ENCODE measurements at places on chromosomes 11 and 22. TPM values are rescaled to one million over a fixed set of nuclear protein-coding genes. Genes with fewer than 3 reads are reported as not detected.
A peak's percentile ranks its signal among the peaks of the same experiment; 100 is the strongest.

GRCh38 chr11:69797156-69797555 is 22.0 kb upstream of the FGF4 start:
- DNase-seq = no peak
- H3K4me1 ChIP-seq = no peaks in the 10 kb centered on the region
- H3K36me3 ChIP-seq = no peaks in the 10 kb centered on the region
- no peak overlapping the region for H3K4me3 ChIP-seq
- H3K27ac ChIP-seq = no peak overlapping the region

DNA sequence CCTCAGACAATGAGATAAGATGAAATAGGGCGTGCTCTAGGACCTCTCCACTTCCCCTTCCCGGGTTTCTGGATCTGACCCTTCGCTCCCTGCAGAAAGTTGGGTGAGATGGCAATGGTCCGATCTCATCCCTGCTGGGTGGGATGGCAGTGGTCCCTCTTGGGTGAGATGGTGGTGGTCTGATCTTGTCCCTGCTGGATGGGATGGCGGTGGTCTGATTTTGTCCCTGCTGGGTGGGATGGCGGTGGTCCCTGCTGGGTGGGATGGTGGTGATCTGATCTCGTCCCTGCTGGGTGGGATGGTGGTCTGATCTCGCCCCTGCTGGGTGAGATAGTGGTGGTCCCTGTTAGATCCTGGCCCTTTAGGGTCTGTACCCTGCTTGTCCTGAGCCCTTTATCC is 21.3 kb downstream of the ST14 start:
- no peaks in the 10 kb centered on the region for H3K27me3 ChIP-seq
- H3K36me3 ChIP-seq = no peaks in the 10 kb centered on the region
- H3K4me1 ChIP-seq = no peaks in the 10 kb centered on the region
- H3K27ac ChIP-seq = no peak overlapping the region

DNA sequence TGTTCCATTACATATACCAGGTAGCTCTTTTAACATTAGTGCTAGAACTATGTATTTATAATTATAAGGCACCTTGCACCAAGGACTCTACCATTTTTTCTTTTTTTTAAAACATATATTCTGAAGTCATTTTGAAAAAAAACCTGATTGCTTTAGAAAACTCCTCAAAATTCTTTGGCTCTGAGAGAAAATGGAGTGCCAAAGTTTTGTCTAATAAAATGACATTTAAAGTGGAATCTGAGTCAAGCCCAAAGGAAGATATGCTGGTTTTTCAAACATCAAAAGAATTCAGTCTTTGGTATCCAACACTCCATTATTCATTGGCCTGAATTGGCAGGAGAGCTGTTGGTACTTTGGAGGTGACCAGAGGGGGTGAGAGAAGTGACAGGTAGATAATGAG is 116.5 kb downstream of the ME3 start:
- H3K27ac ChIP-seq = no peak overlapping the region
- H3K27me3 ChIP-seq = no peaks in the 10 kb centered on the region
- no peaks in the 10 kb centered on the region for H3K36me3 ChIP-seq
- DNase-seq = no peak
- peaks cover 12% of the 10 kb centered on the region for H3K4me1 ChIP-seq

DNA sequence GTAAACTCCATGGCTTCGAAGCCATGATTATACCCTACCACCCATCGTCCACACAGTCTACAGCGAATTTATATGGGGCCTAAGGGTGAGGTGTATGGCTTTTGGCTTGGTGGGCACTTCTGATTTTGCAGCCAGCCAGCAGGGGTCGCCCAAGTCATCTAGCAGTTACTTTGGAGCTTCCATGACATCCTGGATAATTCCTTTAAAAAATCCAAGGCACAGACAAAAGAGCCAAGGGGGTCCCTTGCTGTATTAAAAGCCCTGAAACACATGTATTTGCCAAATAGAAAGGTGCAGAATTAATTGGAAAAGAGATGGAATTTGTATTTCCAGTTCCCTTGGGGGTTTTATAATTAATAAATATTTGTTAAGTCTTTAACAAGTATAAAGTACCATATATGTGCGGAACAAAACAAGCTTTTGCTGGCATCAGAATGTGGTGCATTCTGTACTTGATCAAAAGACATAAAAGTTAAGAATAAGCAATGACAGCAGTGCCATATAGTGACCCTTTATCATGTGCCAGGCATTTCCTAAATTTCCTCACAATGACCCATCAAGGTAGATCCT is 132.8 kb upstream of the PITPNB start:
- no peak overlapping the region for H3K4me3 ChIP-seq
- peak; percentile 45 for DNase-seq
- H3K27ac ChIP-seq = no peak overlapping the region
- H3K4me1 ChIP-seq = no peaks in the 10 kb centered on the region
- no peaks in the 10 kb centered on the region for H3K36me3 ChIP-seq

The DMC1 gene
- total RNA-seq = not detected

The PARVG gene
- not detected for total RNA-seq

DNA sequence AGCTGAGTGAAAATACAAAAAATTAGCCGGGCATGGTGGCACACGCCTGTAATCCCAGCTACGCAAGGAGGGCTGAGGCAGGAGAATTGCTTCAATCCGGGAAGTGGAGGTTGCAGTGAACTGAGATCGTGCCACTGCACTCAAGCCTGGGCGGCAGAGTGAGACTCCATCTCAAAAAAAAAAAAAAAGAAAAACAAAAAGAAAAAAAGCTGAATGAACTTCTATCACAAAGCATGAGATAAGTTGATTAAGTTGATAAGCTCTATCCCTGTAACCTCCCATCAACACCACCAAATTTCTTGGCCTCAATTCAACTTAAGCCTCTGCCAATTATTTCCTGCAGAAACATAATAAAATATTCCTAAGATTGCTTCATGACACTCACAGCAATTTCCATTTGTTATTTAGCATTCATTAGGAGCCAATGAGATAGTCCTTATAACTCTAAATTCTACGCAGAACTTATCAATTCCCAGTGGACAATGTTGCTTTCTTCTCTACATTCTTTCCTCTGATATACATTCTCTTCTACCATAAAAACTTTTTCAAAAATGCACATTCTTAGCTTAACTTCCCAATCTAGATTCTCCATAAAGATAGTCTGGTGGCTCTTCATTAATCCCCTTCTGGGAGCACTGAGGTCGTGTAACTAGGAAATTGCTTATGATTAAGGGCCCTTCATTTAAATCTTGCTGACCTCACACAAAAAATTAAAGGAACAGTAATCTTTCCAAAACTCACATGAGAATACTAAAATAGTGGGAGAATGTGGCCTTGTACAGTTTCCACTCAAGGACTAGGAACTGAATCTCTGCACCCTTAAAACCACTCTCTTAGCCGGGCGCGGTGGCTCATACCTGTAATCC is 2.9 kb downstream of the AMBRA1 start:
- no peaks in the 10 kb centered on the region for H3K27me3 ChIP-seq
- H3K4me1 ChIP-seq = peaks cover 13% of the 10 kb centered on the region
- DNase-seq = no peak

The TMEM45B gene
- total RNA-seq = not detected

GRCh38 chr11:68211546-68211945 is 1.6 kb downstream of the KMT5B start:
- H3K4me1 ChIP-seq = peaks cover 16% of the 10 kb centered on the region
- peaks cover 4% of the 10 kb centered on the region for H3K36me3 ChIP-seq
- no peak for DNase-seq

DNA sequence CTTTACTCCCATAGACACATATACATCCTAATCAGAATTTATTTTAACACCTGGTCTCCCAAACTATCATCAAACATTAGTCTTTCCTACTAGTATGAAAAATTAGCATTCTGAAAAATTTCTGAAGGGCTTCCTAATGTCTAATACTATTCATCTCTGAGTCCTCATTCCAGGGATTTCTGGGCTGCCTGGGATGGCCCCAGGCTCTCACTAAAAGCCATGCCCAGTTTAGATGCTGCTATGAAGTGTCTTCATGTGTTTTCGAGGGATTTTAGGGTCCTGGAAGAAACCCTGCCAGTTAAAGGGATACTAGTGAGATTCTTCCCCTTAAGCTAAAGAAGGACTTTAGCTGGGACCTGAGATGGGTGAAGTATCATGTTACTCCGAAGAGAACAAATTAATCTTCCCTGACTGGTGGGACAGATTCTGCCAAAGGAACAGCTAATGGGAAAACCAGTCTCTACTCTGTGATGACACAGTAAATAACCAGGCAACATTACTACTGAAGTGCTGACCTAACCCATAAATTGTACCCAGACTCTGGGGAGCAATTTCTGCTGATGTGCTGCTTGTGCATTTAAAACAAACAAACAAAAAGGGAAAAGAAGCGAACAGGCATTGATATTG is 342.6 kb downstream of the SOX6 start:
- H3K36me3 ChIP-seq = no peaks in the 10 kb centered on the region
- no peak overlapping the region for H3K4me3 ChIP-seq

- no peak overlapping the region for H3K27ac ChIP-seq
- H3K4me3 ChIP-seq = no peak overlapping the region
- no peaks in the 10 kb centered on the region for H3K4me1 ChIP-seq
- H3K36me3 ChIP-seq = peaks cover 6% of the 10 kb centered on the region
Measured at GRCh38 chr11:9193316-9193715, 71.8 kb downstream of the DENND5A start.

DNA sequence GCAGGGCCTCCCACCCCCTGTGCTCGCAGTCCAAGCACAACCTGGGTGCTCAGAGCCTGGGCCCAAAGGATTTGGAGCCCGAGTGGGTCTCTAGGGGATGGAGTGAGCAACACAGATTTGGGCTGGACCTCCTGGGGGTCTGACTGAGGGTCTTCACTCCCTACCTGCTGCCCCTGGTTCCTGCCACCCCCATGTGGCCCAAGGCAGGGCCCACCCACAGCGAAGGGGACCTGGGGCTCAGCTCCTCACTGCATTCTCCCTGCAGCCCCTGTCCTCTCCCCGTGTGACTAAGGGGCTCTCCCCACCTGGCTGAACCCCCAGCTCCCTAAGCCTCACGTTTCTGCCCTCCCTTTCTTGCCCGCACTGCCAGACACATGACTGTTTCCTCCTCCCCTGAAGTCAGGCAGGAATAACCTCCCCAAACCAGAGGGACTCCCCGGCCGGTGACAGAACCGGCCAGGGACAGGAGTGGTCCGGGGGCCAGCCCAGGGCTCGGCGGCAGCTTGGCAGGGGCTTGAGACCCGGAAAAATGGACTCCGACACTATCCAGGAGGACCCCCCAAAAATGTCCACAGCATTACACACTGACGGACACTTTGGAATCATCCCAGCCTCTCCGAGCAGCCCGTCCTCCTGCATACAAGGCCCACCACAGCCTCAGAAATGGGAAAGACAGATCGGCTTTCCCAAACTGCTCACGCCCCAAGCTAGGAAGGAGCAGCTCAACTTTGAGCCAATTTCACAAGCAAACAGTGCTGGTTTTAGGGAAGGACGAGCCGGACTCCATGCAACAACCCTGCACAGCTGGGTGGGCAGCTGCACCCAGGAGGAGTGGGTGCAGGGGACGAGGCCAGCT is 57.8 kb downstream of the BRD1 start:
- H3K4me3 ChIP-seq = no peak overlapping the region
- H3K4me1 ChIP-seq = no peaks in the 10 kb centered on the region
- peaks cover 30% of the 10 kb centered on the region for H3K36me3 ChIP-seq
- H3K27ac ChIP-seq = no peak overlapping the region
- no peaks in the 10 kb centered on the region for H3K27me3 ChIP-seq

DNA sequence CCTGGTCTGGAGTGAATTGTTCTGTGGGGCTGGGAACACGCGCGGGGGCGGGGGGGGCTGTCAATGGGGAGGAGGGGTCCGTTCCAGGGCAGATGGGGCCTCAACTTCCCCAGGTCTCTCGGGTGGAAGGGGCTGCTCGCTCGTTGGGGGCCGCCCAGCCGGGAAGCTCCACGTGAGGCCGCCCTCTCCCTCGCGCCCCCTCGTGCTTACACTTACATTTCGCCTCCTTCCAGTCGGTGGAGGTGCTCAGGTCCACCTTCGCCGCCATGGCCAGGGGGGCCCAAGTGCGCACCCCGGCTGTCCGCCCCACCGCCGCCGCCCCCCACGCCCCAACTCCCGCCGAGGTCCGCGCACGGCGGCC is 452 bp downstream of the MACROD1 start:
- peaks cover 17% of the 10 kb centered on the region for H3K4me1 ChIP-seq
- H3K27me3 ChIP-seq = no peaks in the 10 kb centered on the region
- no peak for DNase-seq
- peak overlapping the region; percentile 57 for H3K4me3 ChIP-seq
- no peak overlapping the region for H3K27ac ChIP-seq

The TRIM3 gene
- 9.1 TPM for total RNA-seq

DNA sequence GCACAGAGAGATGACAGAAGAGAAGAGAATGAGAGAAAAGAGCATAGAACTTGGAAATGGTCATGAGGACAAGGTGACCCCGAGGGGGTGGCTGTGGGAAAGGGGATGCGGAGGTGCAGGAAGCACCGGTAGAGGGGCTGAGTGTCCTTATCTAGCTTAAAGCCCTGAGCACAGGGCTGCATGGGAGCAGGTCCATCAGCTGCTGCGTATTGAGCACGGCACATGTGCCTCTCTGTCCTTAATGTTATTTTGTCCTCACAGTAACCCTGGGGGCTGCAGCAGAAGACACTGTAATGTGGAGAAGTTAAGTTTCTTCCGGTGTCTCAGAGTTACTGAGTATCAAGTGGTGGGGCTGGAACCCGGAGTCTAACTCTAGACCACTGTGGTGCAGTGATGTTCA is 94.4 kb upstream of the OR4B1 start:
- no peak overlapping the region for H3K4me3 ChIP-seq
- no peaks in the 10 kb centered on the region for H3K27me3 ChIP-seq
- H3K36me3 ChIP-seq = peaks cover 38% of the 10 kb centered on the region

DNA sequence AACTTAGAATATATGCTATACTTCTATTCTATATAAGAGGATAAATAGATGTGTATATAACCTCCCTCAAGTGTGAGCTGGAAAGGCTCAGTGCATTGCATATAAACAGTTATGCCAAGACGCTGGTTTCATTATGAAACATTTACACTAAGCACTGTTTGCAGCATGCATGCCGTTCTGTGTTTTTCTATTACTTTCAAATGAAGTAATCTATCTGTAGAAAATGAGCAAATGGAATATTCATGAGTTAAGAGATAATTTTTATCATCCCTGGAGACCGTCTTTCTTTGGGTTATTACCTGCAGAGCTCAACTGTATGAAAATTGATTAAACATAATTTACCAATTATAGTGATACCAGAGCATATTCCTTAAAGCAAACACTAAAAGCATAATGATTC is 925.7 kb upstream of the CCDC90B start:
- no peak for DNase-seq
- no peaks in the 10 kb centered on the region for H3K27me3 ChIP-seq
- H3K36me3 ChIP-seq = no peaks in the 10 kb centered on the region
- H3K4me3 ChIP-seq = no peak overlapping the region
- no peak overlapping the region for H3K27ac ChIP-seq

- H3K4me1 ChIP-seq = no peaks in the 10 kb centered on the region
- DNase-seq = no peak
- H3K36me3 ChIP-seq = no peaks in the 10 kb centered on the region
- H3K4me3 ChIP-seq = no peak overlapping the region
Measured at GRCh38 chr11:71169313-71169712, 83.1 kb downstream of the SHANK2 start.

GRCh38 chr11:81331611-81332235 is 1401.9 kb downstream of the FAM181B start:
- H3K27me3 ChIP-seq = no peaks in the 10 kb centered on the region
- no peaks in the 10 kb centered on the region for H3K36me3 ChIP-seq
- DNase-seq = no peak
- H3K4me1 ChIP-seq = no peaks in the 10 kb centered on the region

The OR2AG1 gene
- not detected for total RNA-seq

GRCh38 chr11:60868682-60869450 is 1.5 kb downstream of the ZP1 start:
- no peak for DNase-seq
- peaks cover 10% of the 10 kb centered on the region for H3K4me1 ChIP-seq
- H3K4me3 ChIP-seq = no peak overlapping the region
- no peak overlapping the region for H3K27ac ChIP-seq
- no peaks in the 10 kb centered on the region for H3K27me3 ChIP-seq

- H3K36me3 ChIP-seq = no peaks in the 10 kb centered on the region
- no peak overlapping the region for H3K27ac ChIP-seq
- DNase-seq = no peak
- H3K4me1 ChIP-seq = peaks cover 16% of the 10 kb centered on the region
- no peak overlapping the region for H3K4me3 ChIP-seq
Measured at GRCh38 chr11:1340111-1340510, 30.7 kb upstream of the TOLLIP start.

All from SJSA1 (cell line).